ENCODE measurements at places on chromosomes 5 and 9. TPM values are rescaled to one million over a fixed set of nuclear protein-coding genes. Genes with fewer than 3 reads are reported as not detected.

Gene KCNMB1
- total RNA-seq, result not detected

Gene EXOSC2
- 81.3 TPM for total RNA-seq

Gene TAF1L
- total RNA-seq, result not detected

- no peak overlapping the region for H3K4me3 ChIP-seq
- no peaks in the 10 kb centered on the region for H3K4me1 ChIP-seq
- no peak overlapping the region for H3K27ac ChIP-seq
- DNase-seq, result no peak
- H3K36me3 ChIP-seq, result no peaks in the 10 kb centered on the region
Observed at GRCh38 chr5:119049824-119050449, 20.9 kb upstream of the DMXL1 start.

DNA sequence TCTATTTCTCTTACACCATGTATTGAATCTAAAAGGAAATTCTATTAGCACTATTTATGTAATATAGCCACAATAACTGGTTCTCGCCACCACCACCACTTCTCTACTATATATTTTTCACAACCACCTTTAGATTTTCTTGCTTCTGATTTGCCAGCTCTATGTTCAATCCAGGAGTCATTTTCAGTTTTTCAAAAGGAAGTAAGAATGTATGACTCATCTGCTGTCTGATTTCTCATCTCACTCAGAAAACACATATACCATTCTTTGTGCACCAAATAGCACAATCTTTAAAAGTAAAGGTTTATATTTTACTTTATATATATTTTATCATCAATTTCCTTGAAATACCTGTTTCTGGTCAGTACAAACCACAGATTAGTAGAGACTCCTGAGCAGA is 1127.5 kb downstream of the TAF11L14 start:
- H3K36me3 ChIP-seq, result peaks cover 2% of the 10 kb centered on the region
- no peaks in the 10 kb centered on the region for H3K27me3 ChIP-seq

Data from activated CD8-positive, alpha-beta memory T cell treated with anti-CD3 and anti-CD28 coated beads, Interleukin-2, amount 10 ng/mL, durations not matched to agents 7 days and 5 days (primary cell).